ENCODE measurements at places on chromosomes 5 and 9.

DNA sequence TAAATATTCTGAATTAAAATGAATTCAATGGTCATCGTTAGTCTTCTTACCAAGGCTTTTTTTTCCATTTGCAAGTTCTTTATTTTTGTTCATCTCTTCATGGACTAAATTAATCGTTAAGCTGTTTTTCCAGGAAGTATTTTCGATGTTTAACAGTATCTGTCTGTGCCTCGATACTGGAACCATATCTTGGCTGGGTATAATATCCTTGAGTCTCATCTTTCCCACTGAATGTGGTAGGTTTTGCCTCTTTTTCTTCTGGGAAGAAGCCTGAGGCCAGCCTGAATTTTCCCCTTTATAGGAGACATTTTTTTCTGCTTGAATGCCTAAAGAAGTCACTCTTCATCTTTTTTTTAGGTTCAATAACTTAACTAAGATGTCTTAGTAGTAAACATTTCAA is 4.0 kb upstream of the SEPTIN8 start:
- no peak for DNase-seq

GRCh38 chr5:176570044-176570443 is 20.9 kb downstream of the CDHR2 start:
- DNase-seq, result no peak

DNA sequence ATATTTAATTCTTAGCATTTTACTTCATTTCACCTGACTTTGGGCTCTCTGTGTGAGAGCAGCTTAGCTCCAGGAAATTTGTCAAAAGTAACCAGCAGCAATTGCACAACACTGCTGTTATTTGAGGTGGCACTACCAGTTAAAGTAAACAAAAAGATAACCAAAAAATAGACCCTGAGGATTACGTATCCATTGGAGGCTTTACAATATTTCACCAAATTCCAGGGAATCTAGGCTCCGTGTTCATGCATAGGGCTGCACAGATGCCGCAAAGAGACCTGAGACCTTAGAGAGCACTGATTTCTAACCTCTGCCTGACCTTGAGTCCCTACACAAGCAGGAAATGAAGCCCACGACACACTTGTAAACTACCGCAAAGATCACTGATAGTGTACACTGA is 1392.7 kb upstream of the CDH6 start:
- DNase-seq, result no peak

- DNase-seq, result no peak
Observed at GRCh38 chr5:164597293-164597900, 1092.0 kb downstream of the MAT2B start.

DNA sequence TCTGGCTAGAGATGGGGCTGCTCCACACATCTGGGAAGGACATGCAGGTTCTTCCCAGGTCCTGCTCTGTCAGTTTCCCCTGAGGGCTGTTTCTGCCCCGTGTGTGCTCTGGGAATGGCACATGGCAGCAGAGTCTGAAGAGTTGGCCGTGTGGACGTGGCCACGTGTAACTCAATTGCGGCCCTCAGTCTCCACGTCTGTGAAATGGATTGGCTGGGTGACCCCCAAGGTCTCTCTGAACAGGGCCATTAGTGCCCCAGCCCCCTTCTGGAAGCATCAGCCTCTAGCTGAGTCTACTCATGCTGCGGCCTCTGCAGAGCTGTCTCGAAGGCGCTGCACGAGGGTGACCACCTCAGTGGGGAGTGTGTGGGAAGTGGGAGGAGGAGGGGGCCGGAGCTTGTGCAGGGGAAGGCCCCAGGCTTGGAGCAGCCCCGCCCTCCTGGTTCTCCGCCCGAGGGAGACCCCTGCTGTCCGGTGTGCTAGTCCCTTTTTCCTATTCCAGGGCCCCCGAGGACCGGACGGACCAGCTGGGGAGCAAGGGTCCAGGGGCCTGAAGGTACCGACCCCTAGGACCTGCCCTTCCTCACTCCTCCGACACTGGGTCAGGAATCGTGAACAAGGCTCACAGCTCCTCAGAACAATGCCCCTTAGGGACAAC is 58.9 kb upstream of the ORM1 start:
- peak; percentile 76 for DNase-seq

All from islet precursor cell (in vitro differentiated cells).